ENCODE measurements at places on chromosomes 6 and 20.
A peak's percentile ranks its signal among the peaks of the same experiment; 100 is the strongest.

GRCh38 chr20:62046431-62046830 lies 19.2 kb downstream of the TAF4 start:
- no peak for DNase-seq

GRCh38 chr6:10310826-10311225 lies 104.0 kb downstream of the TFAP2A start:
- DNase-seq: no peak

DNA sequence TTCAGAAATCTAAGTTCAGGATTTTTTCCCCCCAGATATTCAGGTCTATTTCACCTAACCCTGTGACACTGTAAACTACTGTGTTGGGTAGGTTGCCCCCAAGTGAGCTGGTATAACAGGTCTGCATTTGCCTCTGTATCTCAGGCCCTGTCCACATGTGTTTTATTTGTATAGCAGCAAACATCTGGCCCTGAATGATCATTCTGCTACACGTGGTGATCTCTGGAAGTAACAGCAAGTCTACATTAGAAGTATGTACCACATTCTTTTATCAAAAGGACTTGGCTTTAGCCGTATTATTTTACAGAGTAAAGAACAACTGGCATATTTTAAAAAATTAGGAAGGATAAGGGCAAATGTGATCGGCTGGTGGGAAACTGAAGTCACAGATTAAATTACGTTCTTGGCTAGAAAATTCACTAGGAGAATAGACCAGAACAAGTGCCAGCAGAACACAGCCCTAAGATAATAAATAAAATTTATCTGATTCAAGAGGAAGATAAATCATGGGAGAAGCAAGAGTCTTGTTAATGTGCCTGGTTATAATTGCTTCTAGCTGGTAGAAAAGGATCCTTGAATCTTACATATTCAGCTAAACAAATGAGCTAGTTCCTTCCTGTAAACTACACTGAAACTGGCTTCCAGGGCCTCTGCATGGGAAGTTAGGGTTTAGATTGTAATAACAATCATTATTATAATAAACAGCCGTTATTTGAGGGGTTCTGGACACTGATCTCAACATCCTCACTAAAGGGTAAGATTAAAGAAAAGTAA lies 192.1 kb downstream of the SAMD5 start:
- no peak for DNase-seq

GRCh38 chr6:24547243-24547642 lies 52.5 kb downstream of the ALDH5A1 start:
- DNase-seq: peak; percentile 55

DNA sequence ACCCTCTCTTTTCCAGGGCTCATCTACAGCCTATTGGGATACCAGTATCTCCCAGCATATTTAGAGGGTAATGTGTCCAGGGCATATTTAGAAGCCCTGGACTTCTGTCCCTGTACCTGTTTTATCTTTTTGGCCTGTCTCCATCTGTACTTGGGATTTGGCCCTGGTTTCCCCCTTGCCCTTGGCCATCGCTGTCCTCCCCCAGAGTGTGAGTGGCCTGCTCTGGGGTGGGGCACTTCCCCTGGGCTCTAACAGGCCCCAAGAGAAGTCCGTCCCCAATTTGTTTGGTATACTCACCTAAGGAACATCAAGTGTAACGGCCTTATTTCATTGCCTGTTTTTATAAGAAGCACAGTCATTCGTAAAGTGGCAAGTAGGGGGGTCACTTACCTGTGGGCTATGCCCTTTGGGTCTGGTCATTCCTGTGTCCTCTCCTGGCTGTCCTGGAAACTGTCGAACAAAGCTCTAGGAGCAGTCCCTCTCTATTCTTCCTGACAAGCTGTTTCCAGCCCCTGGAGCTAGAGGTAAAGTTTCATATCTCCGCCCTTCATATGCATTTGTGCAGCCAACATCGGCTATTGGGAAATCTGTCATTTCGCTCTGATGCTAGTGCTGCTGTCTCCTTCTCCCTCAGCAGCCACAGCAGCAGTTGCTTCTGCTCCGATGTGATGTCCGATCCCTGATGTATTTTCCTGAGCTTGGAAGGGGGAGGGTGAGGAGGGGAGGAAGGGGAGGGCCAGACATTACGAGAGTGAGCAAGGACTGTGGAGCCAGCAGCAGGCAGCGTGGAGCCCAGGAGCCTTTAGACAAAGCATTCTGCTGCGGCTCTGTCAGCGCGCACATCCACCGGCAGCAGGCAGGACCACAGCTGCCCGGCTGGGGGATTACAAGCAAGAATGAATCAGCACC lies 83.4 kb downstream of the TCP11 start:
- DNase-seq: no peak

DNA sequence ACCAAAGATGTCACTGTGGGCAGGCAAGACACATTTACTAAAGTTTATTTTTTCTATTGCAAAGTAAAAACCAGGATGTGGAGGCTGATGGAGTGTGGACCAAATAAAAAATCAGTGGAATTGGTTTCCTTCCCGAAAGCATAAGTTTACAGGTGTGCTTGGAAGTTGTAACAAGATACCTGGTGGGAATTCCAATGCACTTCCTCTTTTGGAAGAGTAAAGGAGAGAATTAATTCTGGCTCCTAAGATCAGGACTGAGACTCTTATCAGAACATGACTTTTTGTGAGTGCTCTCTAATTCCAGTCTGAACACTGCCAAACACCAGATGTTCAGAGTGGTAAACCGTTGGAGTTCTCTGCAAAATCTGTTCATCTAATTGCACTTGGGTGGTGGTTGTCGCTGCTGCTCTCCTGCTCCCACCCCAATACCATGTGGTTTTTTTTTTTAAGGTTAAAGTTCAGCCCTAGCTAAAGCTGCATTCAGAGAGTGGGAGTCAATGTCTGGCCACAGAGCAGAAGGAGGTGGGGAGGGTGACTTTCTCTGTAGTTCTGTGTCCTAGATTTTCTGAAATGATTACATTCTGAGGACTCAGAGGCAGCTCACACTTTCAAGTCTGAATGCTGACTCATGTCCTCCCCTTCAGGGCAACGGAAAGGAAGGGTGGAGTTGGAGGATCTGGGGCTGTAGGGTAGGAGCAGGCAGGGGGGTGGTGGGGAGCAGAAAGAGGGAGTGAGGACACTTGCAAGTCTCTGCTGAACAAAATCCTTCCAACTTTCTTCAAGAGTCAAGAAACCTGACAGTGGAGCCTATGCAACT lies 275.8 kb upstream of the PRDM1 start:
- peak; percentile 49 for DNase-seq

- DNase-seq: no peak
Measured at GRCh38 chr6:68978411-68978810, 343.3 kb downstream of the ADGRB3 start.

GRCh38 chr6:168030218-168030746 lies 32.8 kb downstream of the KIF25 start:
- no peak for DNase-seq

DNA sequence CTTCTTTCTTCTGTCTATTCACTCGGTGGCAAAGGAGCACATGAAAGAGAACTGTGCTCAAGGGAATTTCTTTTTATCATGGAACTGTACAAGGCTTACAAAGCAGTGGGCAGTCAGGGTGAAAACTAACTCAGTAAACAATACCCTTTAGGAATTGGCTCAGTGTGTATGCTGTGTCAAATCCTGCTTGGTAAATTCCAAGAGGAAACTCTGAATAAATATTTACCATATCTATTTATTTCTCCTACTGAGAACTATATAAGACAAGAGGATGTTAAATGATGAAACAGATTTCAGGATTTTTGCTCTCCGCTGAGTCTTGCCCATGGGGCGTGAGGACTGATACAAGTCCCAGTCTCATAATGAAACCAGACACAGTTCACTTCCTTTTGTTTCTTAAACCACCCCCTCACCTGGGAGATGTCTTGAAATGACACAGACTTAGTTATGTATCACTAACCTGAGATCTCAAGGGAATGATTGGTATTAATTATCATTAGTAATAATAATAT lies 188.8 kb downstream of the BACH2 start:
- DNase-seq: peak; percentile 44

DNA sequence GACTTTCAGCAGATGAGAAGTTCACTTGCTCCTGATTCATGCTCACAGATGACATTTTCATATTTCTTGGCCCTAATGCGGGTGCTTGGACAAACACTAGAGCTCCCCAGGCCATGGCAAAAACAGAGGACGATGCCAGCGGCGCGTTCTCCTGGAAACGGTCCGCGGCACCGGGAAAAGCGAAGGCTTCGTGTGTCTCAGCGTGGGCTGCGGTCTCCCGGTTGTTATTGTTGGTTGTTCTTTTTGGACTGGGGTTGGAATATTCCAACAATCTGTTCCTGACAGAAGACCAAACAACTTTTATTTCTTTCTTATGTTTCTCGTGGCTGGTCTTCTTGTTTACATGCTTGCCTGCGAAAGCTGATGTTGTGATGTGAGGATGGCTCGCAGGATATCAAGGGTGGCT lies 46.8 kb upstream of the NEDD9 start:
- DNase-seq: no peak

- no peak for DNase-seq
Measured at GRCh38 chr6:109002051-109002697, 92.5 kb downstream of the SESN1 start.

DNA sequence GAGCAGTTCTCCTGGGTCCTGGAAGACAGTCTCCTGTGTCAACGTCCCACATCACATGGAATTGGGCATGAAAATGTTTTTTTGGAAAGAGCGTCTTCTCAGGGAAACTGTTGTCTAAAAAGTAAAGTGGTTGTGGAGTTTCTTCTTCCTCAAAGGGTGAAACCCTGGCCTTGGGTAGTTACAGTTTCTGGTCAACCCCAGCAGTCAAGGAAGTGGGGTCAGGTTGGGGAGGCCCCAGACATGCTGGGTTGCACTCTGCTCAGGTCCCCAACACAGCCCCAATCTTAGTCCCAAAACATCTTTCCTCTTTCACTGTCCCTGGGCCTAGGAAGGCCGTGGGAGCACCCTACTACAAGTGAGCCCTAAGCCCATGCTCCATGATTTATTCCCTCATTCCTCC lies 996 bp upstream of the NFKBIE start:
- DNase-seq: no peak

DNA sequence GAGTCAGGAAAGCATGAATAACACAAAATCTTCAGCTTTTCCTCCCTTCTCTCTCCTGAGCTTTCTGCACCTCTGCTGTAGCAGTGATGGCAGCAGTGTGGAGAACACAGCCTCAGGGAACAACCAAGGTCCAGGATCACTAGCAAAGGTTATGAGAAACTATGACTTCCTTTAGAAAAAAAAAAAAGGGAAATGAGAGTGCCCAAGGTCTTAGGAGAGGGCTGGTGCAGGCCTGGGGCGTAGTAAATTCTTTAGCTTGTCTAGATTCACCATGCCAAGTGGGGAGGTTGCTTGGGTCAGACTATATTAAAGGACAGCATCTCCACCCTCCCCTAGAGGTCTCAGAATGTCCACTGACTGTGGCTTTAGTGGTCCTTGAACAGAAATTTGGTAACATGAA lies 40.4 kb upstream of the POLR1H start:
- no peak for DNase-seq

- DNase-seq: no peak
Measured at GRCh38 chr6:170438861-170439260, 114.2 kb downstream of the PSMB1 start.

DNA sequence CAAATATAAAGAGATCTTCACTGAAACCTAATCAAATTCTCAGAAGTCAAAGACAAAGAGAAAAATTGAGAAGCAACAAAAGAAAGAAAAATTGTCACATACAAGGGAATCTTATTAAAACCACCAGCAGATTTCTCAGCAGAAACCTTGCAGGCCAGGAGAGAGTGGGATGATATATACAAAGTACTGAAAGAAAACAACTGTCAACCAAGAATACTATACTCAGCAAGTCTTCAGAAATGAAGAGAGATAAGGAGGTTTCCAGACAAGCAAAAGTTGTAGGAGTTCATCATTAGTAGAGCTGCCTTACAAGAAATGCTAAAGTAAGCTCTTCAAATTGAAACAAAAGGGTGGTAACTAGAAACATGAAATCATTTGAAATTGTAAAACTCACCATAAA lies 345.6 kb downstream of the MAFB start:
- DNase-seq: no peak

DNA sequence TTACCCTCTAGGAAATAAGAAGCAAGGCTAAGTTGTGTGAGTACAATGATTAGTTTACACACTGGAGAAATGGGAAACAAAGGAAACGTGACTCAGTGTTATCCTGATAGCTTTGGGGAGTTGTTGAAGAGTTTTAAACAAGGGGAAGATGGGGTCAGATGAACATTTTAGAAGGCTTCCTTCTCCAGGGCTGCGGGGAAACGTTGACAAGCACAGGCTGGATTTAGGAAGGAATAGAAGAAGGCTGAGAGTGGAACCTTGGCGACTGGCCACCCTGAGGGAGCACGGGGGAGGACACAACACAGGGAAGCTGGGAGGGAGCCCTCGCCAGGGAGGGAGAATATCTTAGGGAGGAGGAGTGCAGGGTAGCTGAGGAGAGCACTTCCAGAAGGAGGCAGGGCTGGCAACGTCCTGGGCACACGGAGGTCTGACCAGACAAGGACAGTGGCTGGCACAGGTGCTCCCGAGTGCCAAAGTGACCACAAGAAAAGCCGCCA lies 134.7 kb downstream of the AIG1 start:
- no peak for DNase-seq

GRCh38 chr20:20551409-20551808 lies 161.0 kb downstream of the RALGAPA2 start:
- DNase-seq: no peak

DNA sequence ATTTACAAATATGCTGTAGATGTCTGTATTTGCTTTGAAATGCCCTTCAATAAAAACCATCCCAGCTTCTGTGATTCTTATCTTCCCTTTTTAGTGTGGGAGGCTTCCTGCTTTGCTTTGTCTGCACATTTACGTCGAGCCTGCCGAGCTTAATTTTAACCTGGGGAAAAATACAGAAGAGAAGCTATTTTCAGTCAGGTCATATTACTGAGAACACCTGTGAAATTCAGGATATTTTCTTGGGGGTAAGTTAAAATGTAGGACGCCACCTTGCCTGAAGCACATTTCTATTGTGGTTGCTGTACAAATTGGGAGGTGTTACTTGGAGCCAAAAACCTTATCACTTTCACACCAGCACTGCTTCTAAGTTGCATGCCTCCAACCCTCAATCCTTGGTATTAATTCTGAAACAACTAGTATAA lies 43.6 kb upstream of the FUCA2 start:
- no peak for DNase-seq

DNA sequence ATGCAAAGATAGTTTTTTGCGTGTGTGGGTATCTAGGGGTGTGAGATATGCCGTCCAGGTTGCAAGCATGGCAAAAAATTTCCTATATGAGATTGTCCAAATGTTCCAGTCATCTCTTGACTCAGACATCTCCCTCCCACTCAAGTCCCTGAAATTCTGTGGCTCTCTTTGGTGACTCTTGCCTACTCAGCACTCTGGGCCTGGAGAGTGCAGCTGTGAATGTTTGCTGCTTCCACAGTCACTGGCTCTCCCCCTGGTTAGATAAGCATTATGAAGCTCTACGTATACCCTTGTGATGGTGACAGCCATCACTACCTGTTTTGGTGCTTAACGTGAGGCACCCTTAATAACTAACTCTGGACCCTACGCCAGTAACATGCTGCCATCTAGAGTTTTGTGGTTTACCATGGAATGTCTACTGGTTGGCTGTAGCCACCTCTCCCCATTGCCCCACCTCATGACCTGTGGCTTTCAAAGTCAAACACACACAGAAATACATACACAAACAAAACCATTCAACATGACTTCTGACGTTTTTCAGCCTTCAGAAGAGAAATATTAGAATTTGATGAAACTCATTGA lies 621.9 kb upstream of the CITED2 start:
- no peak for DNase-seq

- DNase-seq: peak; percentile 75
Measured at GRCh38 chr20:2172305-2173175, 70.9 kb downstream of the STK35 start.

Measured in stimulated activated naive CD8-positive, alpha-beta T cell treated with anti-CD3 and anti-CD28 coated beads, Interleukin-15, Interleukin-2, amounts not matched to agents 100 U/mL and 50 U/mL, for 24 hours (primary cell).